ENCODE measurements at places on chromosomes 4 and X.

DNA sequence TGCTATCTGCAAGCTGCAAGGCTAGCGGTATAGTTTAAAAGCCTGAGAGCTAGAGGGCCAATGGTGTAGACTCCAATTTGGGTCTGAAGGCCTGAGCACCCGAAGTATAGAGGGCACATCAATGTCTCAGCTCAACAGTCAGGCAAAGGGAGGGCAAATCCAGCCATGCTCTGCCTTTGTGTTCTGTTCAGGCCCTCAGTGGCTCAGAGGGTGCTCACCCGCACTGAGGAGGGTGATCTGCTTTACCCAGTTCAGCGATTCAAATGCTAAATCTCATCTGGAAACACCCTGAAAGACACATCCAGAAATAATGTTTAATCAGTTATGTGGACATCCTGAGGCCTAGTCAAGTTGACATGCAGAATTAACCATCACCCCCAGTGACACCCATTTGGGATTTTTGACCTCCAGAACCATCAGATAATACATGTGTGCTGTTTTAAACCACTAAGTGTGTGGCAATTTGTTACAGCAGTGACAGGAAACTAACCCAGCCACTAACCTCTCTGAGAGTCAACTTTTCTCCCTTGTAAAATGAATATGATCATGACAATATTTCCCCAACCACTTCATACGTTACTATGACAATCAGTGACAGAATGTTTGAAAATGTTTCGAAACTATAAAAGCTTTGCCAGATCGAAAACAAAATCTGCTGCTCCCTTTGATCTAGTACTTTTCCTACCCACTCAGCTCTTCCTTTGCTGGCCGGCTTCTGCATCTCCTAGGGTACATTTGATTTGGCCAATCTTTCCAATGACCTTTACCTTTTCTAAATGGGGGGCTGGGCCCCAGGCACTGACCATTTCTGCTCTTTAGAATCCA lies 8.4 kb upstream of the TBL1X start:
- DNase-seq: no peak

- DNase-seq: no peak
Observed at GRCh38 chr4:79869597-79870237, 203.3 kb downstream of the ANTXR2 start.

- peak; percentile 3 for DNase-seq
Observed at GRCh38 chrX:80808881-80809411, 731 bp downstream of the BRWD3 start.

GRCh38 chrX:3299636-3300035 lies 46.8 kb downstream of the MXRA5 start:
- DNase-seq: no peak

DNA sequence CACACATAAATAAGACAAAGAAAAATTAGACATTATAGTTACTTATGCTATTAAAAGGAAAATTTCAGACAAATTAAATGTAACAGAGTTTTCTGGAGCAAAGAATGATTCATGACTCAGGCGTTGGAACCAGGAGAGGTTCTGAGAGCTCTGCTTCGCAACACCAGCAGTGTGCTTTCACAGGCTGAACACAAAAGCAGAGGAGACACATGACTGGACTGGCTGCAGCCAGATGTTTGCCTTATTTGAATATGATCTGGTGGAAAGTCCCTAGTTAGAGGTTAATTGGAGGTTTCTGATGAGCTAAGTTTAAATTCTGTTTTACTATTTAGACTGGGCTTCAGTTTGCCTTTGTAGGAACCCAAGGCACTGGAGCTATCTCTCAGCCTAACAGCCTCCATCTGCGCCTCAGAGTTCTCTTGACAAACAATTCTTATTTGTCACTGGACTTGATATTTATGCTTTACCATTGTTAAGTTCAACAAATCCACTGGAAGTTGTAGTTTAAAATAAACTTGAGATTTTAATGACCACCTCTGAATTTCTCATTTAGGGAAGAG lies 16.2 kb downstream of the BOD1L1 start:
- DNase-seq: no peak

- DNase-seq: no peak
Observed at GRCh38 chr4:172042714-172043114, 229.5 kb downstream of the GALNTL6 start.

GRCh38 chrX:116272861-116273260 lies 102.3 kb downstream of the AGTR2 start:
- no peak for DNase-seq

GRCh38 chr4:7750972-7751371 lies 188.7 kb downstream of the AFAP1 start:
- no peak for DNase-seq

DNA sequence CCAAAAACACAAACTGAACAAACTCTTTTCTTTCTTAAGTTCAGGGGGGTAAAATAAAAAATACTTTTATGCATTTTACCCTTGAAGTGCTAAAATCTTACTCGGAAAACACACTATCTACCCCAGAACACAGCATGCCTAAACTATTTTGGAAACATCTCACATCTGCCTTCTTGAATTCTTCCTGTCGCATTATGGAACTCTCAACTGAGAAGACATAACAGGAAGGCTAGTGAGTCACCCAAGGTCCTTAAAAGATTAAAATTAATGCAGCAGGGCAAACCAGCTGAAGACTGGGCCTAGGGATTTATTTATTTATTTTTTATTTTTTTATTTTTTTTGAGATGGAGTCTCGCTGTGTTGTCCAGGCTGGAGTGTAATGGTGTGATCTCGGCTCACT lies 208.2 kb downstream of the APBB2 start:
- DNase-seq: no peak

DNA sequence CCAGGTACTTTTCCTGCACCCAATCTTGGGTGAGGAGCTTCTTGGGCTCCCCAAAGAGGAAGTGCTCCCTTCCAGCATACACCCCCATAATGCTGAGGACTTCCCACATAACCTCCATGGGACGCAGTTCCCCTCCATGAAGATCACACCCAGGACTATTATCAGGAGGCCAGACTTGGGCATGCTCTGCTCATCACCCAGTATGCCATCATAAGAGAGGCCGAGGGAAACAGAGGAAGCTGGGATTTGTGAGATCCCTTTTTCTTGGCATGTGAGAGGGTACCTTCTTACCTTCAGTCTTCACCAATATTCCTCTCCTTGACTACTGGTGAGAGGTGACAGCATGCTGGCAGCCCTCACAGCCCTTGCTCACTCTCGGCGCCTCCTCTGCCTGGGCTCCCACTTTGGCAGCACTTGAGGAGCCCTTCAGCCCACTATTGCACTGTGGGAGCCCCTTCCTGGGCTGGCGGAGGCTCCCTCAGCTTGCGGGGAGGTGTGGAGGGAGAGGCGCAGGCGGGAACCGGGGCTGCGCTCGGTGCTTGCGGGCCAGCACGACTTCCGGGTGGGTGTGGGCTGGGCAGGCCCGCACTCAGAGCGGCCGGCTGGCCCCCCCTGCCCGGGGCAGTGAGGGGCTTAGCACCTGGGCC lies 15.7 kb upstream of the HSFX1 start:
- DNase-seq: no peak

- no peak for DNase-seq
Observed at GRCh38 chr4:122045533-122045932, 93.7 kb upstream of the TRPC3 start.

DNA sequence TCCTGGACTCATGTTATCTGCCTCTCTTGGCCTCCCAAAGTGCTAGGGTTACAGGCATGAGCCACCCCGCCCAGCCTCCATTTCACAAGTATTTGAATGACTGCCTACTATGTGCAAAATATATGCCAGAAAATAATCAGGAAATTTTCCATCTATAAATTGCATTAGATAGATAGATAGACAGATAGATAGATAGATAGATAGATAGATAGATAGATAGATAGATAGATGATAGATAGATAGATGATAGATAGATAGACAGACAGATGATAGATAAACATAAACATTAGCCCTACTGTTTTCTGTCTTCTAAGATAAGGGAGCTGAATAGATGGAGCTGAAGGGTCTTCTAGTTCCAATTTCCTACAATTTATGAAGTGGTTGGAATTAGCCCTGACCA lies 87.4 kb upstream of the TRIM2 start:
- no peak for DNase-seq

GRCh38 chr4:170388255-170388654 lies 298.5 kb upstream of the AADAT start:
- no peak for DNase-seq

GRCh38 chrX:104359124-104359523 lies 104.4 kb upstream of the ESX1 start:
- no peak for DNase-seq

- no peak for DNase-seq
Observed at GRCh38 chr4:81166458-81167160, 48.4 kb downstream of the PRKG2 start.

GRCh38 chrX:77786365-77786680 lies 307 bp upstream of the ATRX start:
- DNase-seq: no peak

GRCh38 chr4:165553221-165553810 lies 174.5 kb downstream of the CPE start:
- DNase-seq: no peak

- DNase-seq: no peak
Observed at GRCh38 chr4:54433686-54434085, 204.6 kb downstream of the PDGFRA start.

DNA sequence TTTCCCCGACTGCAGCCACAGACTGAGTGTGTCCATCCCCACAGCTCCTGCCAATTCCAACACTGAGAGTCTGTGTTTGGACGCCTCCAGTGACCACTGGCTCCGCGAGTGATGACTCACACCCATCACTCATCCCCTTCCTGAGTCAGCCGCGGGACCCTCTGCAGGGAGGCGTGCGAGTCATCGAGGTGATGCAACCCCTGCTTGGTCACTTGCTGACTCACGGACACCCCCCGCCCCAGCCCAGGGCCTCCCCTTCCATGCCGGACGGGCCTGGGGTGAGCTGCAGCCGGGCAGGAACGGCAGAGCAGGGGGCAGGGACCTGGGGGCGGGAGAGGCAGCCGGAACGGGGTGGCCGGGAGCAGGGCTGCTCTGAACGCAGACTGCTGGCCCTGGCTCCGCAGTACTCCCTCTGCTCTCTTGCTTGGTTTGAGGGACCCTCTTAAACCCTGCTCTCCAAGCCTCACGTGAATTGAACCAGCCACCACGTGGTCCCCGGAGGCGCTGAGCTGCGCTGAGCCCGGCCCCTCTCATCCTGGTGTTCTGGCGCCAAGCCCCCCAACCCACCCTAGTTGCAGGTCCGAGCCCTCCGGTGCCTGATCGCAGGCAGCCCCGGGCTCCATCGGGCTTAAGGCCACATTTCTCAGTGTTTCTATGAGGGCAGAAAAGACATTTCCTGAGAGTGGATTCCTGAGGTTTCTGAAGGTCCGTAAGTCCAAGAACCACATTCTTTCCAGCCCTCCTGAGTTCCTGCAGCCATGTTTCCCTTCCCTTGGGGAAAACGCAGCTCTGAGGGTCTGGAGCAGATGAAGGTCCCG lies 32.4 kb downstream of the FGFRL1 start:
- peak; percentile 9 for DNase-seq

DNA sequence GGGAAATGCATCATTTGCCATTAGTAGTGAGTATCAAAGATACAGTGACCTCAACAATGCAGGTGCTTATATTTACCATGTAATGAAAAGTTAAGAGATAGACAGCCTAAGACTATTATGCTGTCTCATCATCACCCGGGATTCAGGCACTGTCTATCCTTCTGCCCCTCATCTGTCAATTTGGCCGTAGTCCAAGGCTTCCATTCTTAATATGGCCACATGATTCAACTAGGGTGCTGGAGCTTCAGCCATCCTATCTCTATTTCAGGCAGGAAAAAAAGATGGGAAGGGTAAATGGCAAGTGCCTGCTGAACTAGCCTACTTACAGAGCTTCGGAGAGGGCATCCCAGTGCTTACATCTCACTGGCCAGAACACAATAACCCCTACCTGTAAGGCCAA lies 196.7 kb upstream of the LNX1 start:
- no peak for DNase-seq

DNA sequence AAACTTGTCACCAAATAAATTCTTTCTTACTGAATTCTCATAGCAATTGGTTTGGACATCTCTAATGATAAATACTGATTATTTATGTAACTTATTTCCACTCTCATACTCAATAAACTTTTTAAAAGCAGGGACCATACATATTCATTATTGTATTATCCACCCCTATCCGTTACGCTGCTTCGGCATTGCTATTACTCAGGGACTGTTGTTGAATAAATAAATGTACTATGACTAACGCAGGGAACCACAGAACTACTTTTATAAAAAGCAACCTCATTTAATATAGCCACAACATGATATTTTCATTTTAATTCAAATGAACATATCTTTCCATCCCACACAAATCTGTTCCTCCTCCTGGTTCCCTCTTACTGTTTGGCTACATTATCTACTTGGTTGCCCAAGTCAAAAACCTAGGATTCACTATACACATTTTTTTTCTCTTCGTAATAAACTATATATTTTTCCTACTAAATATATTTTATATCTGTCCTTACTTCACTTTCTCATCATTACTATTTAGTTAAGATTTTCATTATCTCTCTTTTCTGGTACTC lies 14.9 kb upstream of the ANKRD50 start:
- DNase-seq: no peak

- DNase-seq: peak; percentile 32
Observed at GRCh38 chr4:105145903-105146275, 787 bp upstream of the TET2 start.

DNA sequence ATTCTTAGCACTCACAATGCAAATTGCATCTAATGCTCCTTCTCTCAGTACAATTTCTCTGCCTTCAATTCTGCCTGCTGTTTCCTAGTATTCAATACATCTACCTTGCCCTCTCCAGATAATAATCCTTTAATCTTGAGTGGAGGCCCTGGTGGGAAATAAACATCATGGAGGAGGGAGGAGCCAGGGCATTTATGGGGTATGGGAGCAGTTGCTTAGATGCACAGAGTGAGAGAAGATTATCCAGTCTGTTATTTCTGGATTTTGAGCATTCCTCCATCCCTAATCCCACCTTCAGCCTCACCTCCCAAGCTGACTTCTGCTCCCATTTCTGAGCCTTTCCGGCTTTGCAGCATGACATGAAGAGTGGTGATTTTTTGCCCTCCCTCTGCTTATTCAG lies 127.9 kb upstream of the PPP3CA start:
- no peak for DNase-seq

GRCh38 chr4:956531-957230 lies 16.7 kb downstream of the DGKQ start:
- DNase-seq: no peak

Data from activated CD4-positive, alpha-beta T cell treated with anti-CD3 and anti-CD28 coated beads, Interleukin-2, amount 50 U/mL, for 24 hours (primary cell).